ENCODE measurements at places on chromosomes 16 and 17. TPM values are rescaled to one million over a fixed set of nuclear protein-coding genes. Genes with fewer than 3 reads are reported as not detected.

DNA sequence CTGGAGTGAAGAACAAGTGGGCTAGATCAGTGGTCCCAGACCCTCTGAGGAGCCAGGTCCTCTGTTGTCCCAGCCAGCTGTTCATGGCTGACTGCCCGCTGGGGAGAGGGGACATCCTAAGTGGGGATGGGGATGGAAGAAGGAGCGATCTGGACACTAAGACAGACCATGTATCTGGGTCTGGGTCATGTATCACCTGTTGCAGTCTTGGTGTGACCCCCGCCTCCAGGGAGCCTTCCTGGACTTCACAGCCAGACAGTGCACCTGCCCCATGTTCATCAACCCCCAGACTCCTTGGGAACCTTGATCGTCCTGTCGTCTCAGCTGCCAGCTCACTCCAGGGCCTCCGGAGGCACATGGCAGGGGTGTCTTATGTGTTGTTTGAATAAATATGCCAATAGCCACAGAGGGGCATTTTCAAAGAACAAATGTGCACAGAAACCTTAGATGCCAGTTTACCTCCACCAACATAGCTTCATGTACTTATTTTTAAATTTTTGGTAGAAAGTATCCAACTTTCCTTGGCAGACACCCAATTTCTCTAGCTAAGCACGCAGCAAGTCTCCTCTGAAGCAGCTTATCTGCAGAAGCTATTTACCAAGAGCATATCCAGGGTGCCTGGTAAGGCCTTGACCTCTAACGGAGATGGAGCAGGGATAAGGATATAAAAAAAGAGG lies 43.2 kb downstream of the CRISPLD2 start:
- no peak for DNase-seq

- DNase-seq = no peak
Measured at GRCh38 chr16:87064731-87065445, 252.3 kb downstream of the C16orf95 start.

GRCh38 chr17:56528696-56529095 lies 64.8 kb upstream of the NOG start:
- no peak for DNase-seq

- DNase-seq = no peak
Measured at GRCh38 chr16:5056352-5056751, 9.4 kb downstream of the C16orf89 start.

DNA sequence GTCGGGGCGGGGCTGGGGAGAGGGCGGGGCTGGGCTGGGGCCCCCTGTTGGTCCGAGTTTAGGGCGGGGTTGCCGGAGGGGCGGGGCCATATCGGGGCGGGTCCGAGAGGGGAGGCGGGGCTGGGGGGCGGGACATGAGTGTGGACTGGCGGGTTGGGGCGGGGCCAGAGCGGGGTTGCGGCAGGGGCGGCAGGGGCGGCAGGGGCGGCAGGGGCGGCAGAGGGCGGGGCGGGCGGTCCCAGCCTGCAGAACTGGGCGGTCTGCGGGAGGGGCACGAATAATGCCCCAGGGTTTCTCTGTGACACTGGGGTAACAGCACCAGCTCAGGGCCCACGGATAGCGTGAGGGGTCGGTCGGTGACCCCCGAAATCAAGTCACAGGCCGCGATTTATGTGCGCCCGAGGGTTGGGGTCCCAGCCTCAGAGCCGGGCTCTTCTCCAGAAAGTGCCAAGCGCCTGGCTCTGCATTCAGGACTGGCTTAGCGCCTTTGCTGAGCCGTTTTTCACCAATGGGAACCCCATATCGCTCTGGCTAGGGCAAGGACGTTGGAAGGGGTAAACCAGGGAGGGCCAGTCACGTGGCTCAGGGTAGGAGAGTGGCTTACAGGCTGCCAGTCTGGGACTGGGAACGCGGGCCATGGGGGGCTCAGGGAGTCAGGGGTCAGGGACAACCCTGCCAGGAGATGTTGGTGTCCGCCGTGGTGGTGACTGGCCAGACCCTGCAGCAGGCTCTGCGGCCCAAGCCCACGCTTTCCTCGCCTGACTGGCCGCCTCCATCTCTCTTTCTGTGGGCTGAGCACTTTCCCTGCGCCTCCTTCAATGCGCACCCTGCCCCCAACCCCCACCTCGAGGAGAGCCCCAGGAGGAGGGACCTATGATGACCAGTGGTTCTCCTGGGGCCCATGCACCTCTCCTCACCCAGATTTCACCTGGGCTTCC lies 1.2 kb upstream of the METTL26 start:
- no peak for DNase-seq

GRCh38 chr16:23784811-23785447 lies 30.1 kb downstream of the CHP2 start:
- DNase-seq = no peak

GRCh38 chr17:60598001-60598736 lies 1.8 kb upstream of the PPM1D start:
- no peak for DNase-seq

DNA sequence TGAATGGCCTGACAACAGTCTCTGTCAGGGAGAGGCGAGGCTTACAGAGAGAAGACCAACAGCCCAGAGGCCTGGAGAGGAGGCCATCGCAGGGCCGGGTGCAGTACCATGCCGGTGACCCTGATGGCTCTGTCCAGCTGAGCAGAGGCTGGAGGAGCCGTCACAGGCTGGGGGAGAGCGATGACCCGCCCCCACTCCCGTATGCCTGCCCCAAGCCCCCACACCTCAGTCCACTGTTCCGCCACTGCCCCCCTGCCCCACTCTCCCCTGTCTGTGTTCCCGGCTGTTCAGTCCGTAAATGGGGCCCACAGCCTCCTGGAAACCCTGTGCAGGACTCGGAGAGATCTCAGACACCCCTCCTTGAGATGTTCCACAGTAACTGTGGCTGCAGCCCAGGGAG lies 12.8 kb upstream of the FAM83G start:
- no peak for DNase-seq

NHLRC4 gene
- 0.60 TPM for polyA plus RNA-seq

DNA sequence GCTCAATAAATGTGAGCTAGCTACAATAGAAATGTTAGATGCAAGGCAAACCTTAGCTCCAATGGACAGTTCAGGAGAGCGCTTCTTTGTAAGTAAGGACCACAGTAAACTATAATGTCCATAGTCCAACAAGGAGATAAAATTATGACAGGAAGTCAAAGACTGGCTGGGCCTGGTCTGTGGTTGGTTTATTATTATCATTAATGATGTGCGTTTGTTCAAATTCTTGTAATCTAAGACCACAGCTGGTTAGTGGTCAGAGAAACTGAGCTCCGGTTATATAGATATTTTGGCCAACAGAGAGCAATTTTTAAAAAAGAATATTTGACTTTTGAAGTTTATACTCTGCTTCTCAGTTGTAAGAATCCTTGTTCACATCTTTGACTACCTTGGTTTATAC lies 4.7 kb upstream of the CMTM2 start:
- DNase-seq = no peak

DNA sequence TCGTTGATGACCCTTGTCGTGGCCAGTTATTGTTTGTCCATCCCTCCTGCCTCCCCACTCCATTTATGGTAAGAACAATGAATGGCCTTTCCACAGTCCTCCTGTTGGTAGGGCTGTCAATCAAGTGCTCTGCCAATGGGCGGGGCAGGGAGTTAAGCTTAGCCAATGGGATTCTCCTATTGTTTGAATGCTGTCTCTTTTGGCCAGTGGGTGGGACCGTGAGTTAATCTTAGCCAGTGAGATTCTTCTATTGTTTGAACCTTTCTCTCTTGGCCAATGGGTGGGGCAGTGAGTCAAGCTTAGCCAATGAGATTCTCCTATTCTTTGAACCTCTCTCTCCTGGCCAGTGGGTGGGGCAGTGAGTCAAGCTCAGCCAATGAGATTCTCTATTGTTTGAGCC lies 85.4 kb downstream of the IRX3 start:
- no peak for DNase-seq

PIMREG gene
- polyA plus RNA-seq = 126 TPM

- no peak for DNase-seq
Measured at GRCh38 chr17:38460082-38460715, 31.9 kb downstream of the ARHGAP23 start.

CIBAR2 gene
- polyA plus RNA-seq = 0.18 TPM

GRCh38 chr17:37829592-37830123 lies 84.8 kb upstream of the HNF1B start:
- no peak for DNase-seq

SLX1B gene
- 141 TPM for polyA plus RNA-seq

DNA sequence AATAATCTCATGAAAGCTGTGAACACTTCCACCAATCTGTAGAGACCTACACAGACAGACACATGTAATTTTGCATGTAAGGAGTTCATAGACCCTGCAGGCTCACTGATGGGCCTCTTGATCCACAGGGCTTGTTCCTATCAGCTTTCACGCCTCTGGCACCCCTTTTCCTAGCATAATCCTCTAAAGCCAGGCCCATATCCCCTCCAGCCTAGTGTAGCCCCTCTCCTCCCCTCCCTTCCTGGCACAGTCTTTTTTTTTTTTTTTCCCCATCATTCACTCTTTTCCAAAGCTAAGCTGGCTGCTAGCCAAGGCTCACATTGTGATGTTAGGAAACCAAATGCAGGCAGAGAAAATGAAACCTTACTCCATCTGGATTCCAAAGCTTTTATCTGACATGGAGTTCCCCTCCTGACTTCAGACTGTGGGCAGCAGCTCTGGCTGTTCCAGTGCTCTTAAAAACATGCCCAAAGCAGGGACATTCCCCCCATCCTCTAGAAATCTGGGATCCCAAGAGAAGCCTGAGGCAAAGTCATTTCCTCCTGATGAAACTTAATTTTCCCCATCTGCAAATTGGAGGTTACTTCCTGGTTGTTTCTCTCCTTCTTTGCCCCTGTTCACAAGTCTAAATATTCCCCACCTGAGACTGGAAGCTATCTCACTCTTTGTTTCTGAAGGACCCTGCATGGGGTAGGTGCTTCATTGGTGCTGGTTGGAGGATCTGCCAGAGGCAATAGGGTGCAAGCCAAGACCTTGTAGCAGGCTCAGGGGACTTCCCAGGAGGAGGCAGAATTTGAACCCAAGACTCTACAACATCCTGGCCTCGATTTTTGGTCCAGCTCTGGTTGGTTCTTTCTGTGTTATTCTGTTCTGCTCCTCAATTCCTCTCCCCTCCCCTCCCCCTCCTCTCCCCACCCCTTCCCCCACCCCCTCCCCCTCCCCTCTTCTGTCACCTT lies 9.9 kb upstream of the CCL5 start:
- DNase-seq = no peak

CLTC gene
- 93.0 TPM for polyA plus RNA-seq

DNA sequence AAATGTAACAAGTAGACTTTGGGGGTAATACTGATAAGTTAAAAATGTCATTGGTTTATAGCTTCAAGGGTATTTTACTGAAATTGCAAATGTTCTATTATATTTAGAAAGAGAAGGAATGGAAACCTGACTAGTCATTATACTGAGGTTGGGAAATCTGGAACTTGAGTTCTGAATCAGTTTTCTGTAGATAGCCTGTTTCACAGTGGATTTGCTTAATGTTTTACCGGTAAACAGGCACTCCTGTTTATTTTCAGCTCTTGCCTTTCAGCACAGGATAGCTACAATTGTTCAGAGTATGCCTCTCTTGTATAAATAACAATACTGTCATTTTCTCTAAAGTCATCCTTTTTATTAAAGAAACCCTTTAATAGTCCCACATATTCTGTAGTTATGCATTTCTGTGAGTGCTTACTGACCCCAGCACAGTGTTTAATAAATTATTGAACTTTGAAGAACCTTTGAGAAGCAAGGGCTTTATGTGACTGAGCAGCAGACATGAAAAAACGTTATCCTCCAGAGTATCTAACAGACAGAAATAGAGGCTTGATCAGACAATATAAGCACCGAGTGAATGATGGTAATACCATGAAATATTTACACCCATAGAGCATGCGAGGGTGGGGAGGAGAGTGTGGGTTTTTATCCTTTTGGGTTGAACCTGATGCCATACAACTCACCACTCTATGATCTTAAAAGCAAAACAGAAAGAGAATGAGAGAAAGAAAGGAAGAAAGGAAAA lies 58.2 kb downstream of the FTO start:
- no peak for DNase-seq

SMCR8 gene
- polyA plus RNA-seq = 8.9 TPM

- no peak for DNase-seq
Measured at GRCh38 chr17:44283344-44284023, 15.5 kb upstream of the SLC4A1 start.

DNA sequence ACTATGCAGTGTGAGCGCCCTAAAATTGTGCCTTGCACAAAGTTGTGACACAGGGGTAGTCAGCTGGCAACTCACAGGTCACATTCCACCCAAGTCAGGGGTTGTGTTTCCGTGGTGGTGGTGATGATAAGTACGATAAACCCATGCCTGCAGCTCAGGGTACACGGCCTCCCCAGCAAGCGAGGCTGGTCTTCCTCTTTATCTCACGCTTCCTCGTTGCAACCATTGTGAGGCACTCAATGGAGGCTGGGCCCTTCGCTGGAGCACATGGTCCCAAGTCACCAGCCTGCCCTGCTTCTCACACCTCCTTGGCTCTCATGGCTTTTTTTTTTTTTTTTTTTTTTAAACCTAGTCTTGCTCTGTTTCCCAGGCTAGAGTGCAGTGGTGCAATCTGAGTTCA lies 307.5 kb downstream of the CPPED1 start:
- no peak for DNase-seq

- peak; percentile 48 for DNase-seq
Measured at GRCh38 chr17:34840750-34841149, 120.5 kb downstream of the CCT6B start.

- DNase-seq = no peak
Measured at GRCh38 chr16:87368029-87368770, 15.4 kb downstream of the FBXO31 start.

CYB5D1 gene
- 11.0 TPM for polyA plus RNA-seq

DNA sequence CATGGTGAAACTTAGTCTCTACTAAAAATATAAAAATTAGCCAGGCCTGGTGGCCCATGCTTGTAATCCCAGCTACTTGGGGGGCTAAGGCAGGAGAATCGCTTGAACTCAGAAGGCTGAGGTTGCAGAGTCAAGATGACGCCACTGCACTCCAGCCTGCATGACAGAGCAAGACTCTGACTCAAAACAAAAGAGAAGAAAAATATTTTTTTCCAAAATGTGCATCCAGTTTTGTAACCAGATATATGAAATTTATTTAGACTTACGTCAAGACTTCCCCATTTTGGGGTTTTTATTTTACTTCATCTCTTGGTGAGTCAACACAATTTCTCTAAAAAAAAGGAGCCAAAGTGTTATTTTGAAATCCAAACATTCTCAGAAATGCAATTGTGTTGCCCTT lies 5.5 kb upstream of the TM4SF5 start:
- DNase-seq = no peak

DNA sequence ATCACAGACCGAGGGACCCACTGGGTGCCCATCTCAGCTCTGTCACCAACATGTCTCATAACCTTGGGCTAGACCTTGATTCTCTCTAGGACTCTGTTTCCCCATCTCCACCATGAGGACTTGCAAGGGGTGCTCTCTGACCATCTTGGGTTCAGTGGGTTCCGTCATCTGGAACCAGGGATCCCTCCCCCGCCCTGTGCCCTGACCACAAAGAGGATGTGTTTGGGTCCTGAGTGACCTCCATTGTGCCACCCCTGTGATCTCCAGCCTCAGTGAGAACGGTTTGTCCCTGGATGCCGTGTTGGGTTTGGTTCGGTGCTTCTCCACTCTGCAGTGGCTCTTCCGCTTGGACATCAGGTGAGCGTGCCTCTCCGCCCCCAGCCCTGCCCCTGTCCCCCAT lies 49.1 kb upstream of the CPNE2 start:
- no peak for DNase-seq

- no peak for DNase-seq
Measured at GRCh38 chr17:74846621-74847020, 13.1 kb downstream of the GRIN2C start.
